Uterus (tissue), 4 donors: ENCODE measurements at places on chromosomes 16 and 17. TPM values are rescaled to one million over a fixed set of nuclear protein-coding genes. Genes with fewer than 3 reads are reported as not detected.

Gene NDRG4
- 16.0 TPM for total RNA-seq

Gene HES7
- total RNA-seq, result not detected

GRCh38 chr16:74867281-74867849 lies 92.7 kb upstream of the FA2H start:
- no peak for DNase-seq

- no peak for DNase-seq
These were observed 43.7 kb upstream of the CDRT4 start for GRCh38 chr17:15511142-15511541.

Gene SOX9
- total RNA-seq, result 6.8 TPM

DNA sequence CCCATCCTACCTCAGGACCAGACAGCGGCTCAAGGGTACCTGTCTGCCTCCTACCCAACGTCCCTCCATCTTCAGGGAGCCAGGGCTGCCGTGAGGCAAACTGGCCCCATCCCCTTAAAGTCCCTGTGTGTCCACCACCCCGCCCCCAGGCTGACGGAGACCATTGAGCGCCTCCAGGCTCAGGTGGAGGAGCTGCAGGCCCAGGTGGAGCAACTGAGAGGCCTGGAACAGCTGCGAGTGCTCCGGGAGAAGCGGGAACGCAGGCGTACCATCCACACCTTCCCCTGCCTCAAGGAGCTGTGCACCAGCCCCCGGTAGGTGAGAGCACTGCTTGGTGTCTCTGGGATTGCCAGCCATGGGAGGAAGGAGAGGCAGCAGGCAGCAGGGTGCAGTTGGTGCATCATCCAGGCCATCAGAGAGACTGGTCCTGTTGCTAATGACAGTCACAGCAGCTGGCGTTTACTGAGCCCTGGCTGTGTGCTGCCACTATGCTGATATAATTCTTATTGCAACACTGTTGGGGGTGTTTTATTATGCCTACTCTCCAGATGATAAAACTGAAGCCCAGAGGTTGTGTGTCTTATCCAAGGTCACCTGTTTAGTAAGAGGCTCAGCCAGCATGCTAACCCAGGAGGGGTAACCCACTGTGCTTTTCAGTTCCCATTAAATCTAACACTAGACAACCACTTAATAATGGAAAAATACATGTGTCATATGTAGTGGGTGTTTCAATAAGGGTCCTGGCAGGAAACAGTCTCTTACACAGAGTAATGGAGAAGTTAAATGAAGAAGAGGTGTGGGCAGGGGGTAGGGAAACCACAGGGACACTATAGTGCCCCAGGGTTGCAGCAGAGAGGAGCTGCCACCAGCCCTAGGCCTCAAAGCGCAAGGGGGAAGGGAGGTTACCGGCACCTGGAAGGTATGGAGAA lies 10.3 kb upstream of the MRPL58 start:
- no peak for DNase-seq

- no peak for DNase-seq
These were observed 37.4 kb upstream of the CCL1 start for GRCh38 chr17:34400301-34400931.

Gene KRTAP29-1
- not detected for total RNA-seq

DNA sequence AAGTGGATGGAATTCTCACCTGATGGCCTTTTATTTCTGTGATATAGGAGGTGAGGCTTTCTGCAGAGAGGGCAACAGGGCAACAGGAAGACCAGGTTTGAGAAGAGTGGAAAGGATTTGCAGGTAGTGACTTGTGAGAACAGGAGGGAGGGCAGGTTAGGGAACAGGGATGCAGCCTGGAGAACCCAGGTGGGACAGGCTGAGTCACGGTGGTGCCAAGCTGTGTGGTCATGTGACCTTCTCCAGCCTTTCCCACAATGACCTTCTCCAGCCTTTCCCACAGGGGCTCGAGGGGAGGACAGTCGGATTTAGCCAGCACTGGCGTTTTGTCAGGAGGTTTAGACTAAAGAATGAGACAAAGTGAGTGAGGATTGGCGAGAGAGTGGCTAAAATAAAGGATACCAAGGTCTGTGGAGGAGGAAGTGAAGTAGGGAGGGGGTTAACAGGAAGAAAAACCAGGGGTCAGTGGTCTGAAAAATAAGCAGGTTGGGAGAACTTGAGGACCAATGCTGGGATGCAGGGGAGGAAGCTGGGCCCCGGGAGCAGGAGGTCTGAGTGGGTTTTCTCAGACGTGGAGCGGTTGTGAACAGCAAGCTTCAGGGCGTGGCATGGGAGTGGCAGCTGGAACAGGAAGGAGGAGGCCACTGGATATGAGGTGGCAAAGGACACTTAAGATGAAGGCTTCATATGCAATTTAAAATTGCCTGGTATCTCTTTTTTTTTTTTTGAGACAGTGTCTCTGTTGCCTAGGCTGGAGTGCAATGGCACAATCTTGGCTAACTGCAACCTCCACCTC lies 37.7 kb downstream of the DNAH2 start:
- DNase-seq, result no peak

- DNase-seq, result no peak
These were observed 3.8 kb upstream of the CMTM1 start for GRCh38 chr16:66562409-66562808.

Gene OTOP2
- 0.46 TPM for total RNA-seq

Gene NLRC3
- total RNA-seq, result under 0.01 TPM

Gene KRTAP4-1
- not detected for total RNA-seq

DNA sequence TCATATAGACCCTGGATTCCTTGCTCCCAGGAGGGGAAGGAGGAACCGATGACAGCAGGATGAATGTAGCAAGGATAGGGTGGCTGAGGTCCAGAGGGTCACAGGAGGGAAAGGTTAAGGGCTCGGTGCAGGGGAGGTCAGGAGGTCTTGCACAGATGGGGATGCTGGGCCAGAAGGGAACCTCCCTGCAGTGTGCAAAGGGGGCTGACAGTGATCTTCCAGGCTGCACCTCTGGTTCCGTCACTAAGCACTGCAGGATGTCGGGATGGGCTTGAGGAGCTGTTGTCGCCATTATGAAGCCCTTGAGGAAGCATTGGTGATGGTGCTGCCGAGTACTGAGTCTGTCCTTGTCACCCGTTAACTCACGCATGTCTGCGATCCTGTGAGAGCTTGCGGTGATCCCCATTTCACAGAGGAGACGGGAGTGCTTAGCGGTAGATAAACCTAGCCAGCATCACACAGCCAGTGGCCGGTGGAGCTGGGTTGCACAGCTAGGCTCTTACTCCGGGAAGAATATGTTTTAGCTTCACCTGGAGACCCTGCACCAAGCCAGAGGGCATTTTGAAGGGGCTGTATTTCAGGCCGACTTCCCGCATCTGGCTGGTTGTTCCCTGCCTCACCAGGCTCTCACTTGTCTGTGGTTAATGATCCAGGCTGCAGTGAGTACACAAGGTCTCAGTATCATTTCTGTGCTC lies 120.4 kb downstream of the SNX29 start:
- no peak for DNase-seq

GRCh38 chr17:80252871-80253270 lies 7.8 kb upstream of the RNF213 start:
- DNase-seq, result no peak

DNA sequence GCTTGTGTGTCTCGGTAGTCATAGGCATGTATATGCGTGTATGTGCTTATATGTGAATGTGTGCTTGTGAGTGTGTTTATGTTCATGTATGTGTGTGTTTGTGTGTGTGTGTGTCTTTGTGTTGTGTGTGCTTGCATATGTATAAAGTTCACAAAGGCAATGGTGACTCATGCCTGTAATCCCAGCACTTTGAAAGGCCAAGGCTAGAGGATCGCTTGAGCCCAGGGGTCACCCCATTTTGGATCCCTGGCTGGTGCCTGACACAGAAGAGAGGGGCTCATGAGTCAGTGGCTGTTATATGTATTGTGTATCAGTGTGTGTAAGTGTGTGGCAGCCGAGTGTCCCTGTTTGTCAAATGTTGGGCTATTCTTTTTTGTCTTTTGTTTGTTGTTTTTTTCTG lies 69.3 kb downstream of the ABCC1 start:
- DNase-seq, result no peak

DNA sequence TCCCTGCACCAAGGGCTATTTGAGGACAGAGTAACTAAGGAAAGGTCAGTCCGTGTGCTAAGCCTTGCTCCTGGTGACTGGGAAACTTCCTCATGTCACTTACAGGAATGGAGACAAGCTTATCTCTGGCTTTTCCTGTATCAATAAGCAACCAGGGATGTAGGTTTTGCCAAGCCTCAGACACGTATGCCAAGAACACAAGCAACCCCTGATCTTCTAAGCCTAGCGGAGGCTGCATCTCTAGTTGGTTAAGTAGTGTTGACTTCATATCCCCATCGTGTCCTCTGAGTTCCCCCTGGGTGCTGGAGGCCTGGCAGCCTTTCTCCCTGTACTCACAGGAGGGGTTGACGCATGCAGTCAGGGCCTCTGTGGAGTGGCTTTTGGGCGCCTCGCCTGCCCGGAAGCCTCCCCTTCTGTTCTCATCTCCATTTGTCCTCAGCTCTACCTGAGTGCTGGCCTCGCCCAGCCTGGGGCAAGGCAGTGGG lies 1.4 kb upstream of the C1QTNF1 start:
- no peak for DNase-seq

Gene MYH1
- total RNA-seq, result under 0.01 TPM

DNA sequence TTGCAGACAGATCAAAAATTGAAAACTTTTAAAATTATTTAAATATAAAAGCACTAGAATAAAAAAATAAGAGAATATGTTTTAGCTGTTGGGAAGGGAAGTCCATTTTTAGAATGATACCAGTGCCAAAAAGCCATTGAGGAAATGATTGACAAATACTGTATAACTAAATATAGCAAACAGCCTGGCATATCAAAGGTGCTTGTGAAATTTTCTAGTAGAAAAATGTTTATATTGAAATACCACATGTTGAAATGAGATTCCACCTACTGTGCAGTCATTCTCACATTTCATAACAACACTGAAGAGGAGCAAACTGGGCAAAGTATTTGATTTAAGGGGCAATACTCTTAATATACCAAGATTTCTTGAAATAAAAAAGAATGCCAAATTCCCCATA lies 183.5 kb downstream of the PHKB start:
- DNase-seq, result no peak

DNA sequence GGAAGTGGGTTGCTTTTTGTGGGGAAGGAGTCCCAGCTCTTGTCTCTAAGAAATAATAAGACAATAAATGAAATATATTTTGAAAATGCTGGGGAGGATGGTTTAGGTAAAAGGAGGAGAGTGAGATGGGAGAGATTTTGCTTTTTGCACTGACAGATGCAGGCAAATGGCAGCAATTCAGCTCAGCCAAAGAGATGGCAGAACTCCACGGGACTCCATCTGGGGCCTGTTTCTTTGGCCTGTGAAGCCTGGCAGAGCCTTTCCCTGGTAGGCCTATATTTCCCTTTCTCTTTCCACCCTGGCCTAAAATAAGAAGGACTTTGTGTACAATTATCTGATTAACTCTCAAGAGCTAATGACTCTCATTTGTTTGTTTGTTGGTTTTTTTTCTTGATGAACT lies 1525.1 kb downstream of the CDH11 start:
- DNase-seq, result no peak

- DNase-seq, result no peak
These were observed 1.7 kb downstream of the ENKD1 start for GRCh38 chr16:67664871-67665270.

DNA sequence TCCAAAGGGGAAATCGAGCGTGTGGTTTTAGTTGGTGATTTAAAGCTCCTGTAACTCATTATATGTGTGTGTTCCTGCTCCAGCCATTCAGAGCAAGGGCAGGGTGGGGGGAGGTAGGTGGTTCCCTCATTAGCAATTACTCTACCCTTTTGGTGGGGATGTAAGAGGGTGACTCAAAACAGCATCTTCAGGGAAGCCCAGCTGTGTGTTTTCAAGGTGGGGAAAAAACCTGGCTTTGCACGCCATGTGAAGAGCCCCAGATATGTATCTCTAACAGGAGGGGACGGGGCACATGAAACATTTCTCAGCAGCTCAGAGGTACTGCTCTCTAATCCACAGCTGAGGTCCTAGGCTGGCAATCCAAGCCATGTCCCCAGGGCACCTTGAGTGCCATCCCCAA lies 241.3 kb upstream of the ZFHX3 start:
- DNase-seq, result no peak

Gene TBC1D26
- 0.90 TPM for total RNA-seq

- DNase-seq, result no peak
These were observed 118.0 kb upstream of the CRHR1 start for GRCh38 chr17:45666046-45666600.

- no peak for DNase-seq
These were observed 44.1 kb upstream of the ADORA2B start for GRCh38 chr17:15900871-15901270.

Gene ADGRG1
- total RNA-seq, result 87.0 TPM

- no peak for DNase-seq
These were observed 34.6 kb downstream of the DCUN1D3 start for GRCh38 chr16:20865420-20866131.

Gene OR1A2
- total RNA-seq, result not detected

DNA sequence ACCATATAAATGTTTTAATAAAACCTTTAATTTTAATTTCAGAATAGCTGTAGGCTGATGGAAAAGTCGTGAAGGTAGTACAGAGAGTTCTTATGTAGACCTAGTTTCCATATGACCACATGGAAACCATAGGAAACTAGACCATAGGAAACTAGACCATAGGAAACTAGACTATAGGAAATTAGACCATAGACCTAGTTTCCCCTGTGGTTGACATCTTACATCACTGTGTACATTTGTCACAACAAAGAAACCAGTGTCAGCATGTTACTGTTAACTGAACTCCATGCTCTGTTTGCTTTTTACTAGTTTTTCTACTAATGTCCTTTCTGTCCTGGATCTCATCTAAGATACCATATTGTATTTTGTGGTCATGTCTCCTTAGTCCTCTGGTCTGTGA lies 14.6 kb downstream of the NUDT7 start:
- no peak for DNase-seq

- no peak for DNase-seq
These were observed 6.2 kb downstream of the CNP start for GRCh38 chr17:41972571-41973407.

Gene UTS2R
- total RNA-seq, result not detected

Gene KRTAP4-5
- total RNA-seq, result not detected

- no peak for DNase-seq
These were observed 120.2 kb upstream of the SALL1 start for GRCh38 chr16:51271156-51271701.

- DNase-seq, result no peak
These were observed 151.6 kb downstream of the ABCC12 start for GRCh38 chr16:48004141-48004695.

- DNase-seq, result no peak
These were observed 21.5 kb upstream of the BRCA1 start for GRCh38 chr17:43146649-43147048.

DNA sequence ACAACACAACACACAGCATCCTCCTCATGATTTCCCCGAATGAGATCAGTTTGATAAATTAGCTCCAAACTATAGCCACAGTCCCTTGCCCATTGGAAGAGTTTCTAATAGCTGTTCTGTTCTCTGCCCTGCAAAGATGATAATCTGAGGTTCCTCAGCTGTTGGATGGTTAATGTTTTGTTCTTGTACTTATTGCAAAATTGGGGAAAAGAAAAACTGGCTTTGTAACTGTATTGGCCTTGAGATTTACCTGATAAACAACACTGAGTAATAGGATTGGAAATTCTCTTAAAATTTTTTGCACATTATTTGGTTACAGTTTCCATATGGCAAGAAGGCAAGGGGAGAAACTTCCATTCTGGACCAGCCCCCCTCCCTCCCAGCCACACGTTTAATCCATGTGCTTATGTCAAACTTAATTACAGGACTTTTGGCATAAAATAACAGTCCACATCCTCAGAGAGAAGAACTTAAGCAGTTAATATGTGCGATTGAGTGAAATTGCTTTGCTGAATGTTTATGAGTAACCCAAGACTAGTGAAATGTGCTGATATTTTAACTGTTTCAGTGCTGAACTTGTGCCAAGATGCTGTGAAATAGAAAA lies 119.1 kb upstream of the ZFHX3 start:
- no peak for DNase-seq
